Activated naive CD4-positive, alpha-beta T cell treated with Interleukin-2 at 50 U/mL for 16 hours (primary cell): ENCODE measurements at places on chromosomes 11 and 22.

DNA sequence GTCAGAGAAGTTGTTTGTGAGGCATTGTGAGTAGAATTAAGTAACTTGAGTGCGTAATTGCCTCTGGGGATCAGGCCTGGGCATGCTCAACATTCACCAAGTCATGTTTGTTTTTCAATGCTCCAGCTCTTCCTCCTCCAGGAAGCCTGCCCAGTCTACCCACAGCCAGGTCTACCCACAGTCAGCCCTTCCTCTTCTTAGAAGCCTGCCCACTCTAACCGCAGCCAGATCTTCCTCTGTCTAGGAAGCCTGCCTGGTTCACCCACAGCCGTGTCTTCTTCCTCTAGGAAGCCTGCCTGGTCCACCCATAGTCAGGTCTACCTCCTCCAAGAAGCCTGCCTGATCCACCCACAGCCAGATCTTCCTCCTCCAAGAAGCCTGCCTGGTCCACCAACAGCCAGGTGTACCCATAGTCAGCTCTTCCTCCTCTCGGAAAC, 25.0 kb downstream of the LRP5 start:
- no peak for DNase-seq

DNA sequence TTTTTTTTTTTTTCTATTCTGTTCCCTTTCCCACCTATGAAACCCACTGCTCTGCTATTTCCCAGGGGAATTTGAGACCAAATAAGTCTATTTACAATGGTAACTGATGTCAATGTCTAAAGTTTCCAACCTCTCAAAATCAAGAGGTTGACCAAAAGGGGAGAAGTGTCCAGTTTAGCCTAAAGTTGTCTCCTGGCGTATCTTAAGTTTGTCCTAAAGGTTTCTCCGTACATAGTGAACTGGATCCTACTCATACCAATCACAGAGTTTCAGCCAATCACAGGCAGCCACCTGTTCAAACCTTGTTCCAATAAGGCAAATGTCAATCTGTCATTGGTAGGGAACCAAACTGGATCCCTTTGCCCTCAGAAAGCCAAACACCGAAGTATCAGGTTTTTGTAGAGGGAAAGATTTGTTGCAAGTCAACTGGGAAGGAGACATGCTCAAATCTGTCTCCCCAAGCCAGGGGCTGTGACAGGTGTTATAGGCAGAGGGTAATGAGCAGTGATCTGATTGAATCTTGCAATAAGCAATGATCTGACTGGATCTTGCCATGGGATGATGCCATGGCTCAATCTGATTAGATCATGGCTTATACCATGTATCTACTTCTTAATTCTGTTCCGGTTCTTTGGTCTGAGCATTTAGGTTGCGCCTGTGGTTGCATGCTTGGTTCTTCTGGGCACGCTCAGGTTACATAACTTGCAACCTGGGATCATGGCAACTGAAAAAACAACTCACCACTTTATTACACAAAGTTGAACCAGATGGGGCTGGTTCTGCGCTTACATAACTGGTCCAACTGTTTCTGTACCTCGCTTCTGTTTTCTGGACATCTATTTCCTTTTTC, 1.1 kb upstream of the VPS37C start:
- DNase-seq = no peak

DNA sequence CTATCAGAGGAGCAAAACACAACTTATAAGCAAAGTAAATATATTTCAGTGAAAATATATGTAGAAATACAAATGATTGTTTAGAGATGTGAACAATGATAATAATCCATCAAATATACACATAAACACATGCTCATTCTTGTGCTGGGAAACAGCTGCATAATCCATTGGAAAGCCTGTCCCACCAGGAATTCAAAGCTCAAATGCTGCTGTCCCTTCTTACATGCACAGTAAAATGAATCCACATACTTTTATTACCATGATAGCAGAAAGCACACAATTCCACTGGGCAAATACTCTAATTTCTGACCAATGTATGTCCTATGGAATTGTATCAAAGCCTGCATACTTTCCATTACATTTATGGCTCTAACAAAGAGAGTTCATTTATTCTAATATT, 44.5 kb downstream of the SOX6 start:
- no peak for DNase-seq

GRCh38 chr11:130170345-130170744, 10.8 kb downstream of the ST14 start:
- no peak for DNase-seq

DNA sequence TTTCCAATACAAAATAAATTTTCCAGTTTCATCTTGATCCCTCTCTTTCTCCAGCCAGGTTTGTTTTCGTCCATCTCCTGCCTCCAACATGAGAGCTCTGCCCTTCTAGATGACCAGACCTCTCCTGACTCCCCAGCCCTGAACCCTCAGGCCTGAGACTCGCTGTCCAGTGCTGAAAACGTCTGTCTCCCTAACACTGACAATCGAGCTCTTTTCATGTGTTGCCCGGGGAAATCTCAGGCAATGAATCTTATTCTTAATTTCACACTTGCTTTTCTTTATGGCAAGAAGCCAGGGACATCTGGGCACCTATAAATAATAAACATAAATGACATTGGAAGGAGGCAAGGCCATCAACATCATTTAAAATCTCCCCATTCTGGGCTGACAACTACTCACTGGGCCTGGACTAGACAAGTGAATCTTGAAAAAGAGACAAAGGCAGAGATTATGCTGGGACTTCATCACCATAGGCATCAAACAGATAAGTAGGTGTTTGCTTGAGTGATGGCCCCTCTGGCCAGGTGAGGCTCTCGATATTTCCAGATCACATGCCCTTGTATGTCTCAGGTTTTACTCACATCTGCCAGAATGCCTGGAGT, 274.5 kb upstream of the B3GAT1 start:
- no peak for DNase-seq

- DNase-seq = no peak
Observed at GRCh38 chr11:44817207-44817949, 90.6 kb downstream of the TSPAN18 start.

DNA sequence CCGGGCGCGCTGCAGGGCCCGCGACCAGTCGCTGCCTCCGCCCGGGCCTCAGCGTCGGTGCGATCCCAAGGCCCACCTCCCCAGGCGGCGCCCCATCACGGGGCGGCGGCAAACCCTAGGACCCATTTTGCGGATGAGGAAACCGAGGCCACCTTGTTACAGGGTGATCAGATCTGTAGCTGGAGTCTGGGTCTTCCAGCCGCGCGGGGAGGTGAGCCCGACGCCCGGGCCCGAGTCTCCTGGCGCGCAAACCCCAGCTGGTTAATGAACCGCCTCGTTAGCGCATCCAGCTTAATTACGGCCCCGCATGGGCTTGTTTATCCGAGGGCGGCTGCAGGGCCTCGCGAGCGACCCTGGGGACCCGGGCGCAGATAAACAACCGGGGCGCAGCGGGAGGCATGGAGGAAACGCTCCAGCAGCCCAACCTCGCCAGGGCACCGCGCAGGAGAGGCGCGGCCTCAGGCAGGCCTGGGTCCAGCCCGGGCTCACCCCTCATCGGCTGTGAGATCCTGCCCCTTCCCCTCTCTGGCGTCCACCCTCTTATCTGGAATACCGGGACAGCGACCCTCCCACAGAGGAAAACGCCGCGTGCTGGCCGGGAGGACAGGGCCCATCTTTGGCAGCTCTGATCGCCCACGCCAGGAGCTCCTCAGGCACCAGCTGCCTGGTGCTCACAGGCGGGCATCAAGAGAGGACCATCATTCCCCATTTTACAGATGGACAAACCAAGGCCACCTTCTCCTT, 14.7 kb downstream of the OTUB1 start:
- no peak for DNase-seq

- peak; percentile 4 for DNase-seq
Observed at GRCh38 chr11:79100093-79100910, 340.5 kb downstream of the TENM4 start.

- no peak for DNase-seq
Observed at GRCh38 chr22:49873228-49873940, 19.7 kb downstream of the ZBED4 start.

- no peak for DNase-seq
Observed at GRCh38 chr11:46718155-46719019, 626 bp upstream of the F2 start.
